ENCODE measurements at places on chromosomes 4 and X. TPM values are rescaled to one million over a fixed set of nuclear protein-coding genes. Genes with fewer than 3 reads are reported as not detected.

- DNase-seq, result no peak
Observed at GRCh38 chr4:6116696-6117285, 83.6 kb downstream of the JAKMIP1 start.

DNA sequence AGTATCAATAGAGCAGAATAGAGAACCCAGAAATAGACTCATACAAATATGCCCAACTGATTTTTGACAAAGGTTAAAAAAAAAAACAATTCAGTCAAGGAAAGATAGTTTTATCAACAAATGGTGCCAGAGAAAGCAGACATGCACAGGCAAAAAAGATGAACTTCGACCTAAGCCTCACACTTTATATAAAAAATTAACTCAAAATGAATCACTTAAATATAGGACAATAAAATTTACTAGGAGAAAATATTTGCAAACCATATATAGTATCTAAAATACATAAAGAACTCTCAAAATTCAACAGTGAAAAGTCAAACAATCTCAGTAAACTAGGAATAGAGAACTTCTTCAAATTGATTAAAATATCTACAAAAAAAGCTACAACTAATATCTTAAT lies 29.7 kb downstream of the HUWE1 start:
- DNase-seq, result no peak

DNA sequence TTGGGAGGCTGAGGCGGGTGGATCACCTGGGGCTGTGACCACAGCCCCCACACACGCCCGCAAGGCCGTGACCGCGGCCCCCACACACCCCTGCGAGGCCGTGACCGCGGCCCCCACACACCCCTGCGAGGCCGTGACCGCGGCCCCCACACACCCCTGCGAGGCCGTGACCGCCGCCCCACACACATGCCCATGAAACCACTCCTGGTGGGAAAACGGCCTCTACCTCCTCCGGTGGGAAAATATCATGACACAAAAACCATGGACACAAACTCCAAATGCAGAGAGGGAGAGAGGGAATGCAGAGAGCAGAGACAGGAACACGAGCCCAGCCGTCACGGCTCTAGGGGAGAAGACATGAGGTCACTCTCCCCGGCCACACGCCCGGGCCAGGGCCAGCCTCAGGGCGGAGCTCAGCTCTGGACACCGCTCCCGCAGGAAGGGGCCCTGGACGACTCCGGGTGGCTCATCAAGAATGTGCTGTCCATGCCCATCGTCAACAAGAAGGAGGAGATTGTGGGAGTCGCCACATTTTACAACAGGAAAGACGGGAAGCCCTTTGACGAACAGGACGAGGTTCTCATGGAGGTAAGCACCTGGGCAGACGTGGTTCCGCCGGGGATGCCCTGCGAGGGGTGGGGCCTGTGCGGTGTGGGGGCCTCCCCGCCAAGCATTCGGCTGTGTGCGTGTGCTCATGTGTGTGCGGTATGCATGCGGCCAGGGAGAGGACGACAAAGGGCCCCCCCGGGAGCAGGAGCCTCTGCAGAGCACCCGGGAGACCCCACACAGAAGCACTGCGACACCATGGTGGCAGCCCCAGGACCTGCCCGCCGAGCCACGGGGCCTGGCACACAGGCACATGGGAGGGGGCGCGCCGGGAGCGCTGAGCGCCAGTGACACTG lies 17.4 kb downstream of the ATP5ME start:
- no peak for DNase-seq

DNA sequence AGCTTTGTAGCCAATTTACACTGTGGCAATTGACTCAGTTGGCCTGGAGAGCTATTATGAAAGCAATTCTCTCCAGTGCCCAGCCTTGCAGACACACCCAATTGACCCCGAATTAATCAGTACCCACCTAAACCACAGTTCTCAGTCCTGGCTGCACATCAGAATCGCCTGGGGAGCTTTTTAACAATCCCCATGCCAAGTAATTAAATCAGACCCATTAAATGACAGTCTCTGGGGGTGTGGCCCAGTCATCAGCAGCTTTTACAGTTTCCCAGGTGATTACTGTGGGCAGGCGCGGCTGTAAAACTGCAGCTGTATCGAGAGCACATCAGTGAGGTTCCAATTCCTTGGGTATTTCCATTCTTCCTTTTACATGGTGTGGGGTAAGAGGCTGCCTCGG lies 460.9 kb upstream of the FAT1 start:
- no peak for DNase-seq

The CCDC120 gene
- total RNA-seq, result 5.7 TPM

GRCh38 chrX:17919896-17920446 lies 58.9 kb upstream of the RAI2 start:
- no peak for DNase-seq

The STOX2 gene
- 1.1 TPM for total RNA-seq

- no peak for DNase-seq
Observed at GRCh38 chrX:3221643-3222042, 124.8 kb downstream of the MXRA5 start.

The NDNF gene
- not detected for total RNA-seq

GRCh38 chr4:169744601-169745000 lies 13.1 kb downstream of the HPF1 start:
- DNase-seq, result no peak

The CTSO gene
- total RNA-seq, result 18.3 TPM

DNA sequence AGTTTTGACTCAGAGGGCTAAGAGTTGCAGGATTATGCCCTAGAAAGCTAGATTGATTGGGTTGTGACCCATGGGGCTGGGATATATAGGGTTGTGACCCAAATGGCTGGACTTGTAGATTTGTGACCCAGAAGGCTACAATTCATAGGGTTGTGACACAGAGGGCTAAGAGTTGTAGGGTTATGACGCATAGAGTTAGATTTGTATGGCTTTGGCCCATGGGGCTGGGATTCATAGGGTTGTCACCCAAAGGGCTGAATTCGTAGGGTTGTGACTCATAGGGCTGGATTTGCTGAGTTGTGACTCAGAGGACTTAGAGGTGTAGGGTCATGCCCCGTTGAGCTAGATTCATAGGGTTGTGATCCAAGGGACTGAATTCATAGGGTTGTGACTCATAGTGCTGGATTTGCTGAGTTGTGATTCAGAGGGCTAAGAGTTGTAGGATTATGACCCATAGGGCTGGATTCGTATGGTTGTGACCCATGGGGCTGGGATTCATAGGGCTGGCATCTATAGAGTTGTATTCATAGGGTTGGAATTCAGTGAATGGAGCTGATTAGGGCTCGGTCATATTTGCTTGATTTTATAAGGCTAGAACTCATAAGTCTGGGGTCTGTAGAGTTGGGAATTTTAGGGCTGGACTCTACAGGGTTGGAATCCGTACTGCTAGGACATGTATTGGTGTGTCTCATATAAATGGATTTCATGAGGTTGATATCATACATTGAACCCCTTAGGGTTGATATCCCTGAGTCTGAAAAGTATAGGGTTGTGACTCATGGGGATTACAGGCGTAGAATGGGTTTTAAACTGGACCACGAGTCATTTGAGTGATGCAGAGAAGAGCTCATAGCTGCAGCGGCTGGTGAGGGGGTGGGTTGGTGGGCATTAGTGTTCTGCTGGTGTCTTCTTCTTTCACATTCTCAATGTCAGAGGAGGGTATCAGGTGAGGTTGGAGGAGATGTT lies 125.7 kb downstream of the CRLF2 start:
- no peak for DNase-seq

GRCh38 chr4:25107827-25108516 lies 52.3 kb downstream of the SEPSECS start:
- DNase-seq, result no peak

GRCh38 chr4:71473541-71474240 lies 134.9 kb downstream of the SLC4A4 start:
- no peak for DNase-seq

The XAGE1A gene
- not detected for total RNA-seq

DNA sequence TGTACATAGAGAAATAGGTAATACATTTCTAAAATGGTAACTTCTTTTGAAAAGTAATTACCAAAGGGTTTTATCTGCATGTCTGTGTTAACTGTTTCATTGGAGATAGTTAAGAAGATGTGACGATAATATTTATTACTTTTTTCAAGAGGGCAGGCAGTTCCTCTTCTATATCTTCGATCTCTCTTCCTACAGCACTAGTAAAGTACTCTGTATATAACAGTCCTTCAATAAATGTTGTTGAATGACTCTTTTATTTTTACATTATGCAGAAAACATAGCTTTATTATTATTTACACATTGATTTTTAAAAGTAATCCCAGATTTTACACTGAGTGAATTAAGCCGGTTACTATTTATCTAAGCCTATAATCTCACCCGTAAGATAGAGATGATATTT lies 51.8 kb downstream of the TMPRSS11E start:
- DNase-seq, result no peak

DNA sequence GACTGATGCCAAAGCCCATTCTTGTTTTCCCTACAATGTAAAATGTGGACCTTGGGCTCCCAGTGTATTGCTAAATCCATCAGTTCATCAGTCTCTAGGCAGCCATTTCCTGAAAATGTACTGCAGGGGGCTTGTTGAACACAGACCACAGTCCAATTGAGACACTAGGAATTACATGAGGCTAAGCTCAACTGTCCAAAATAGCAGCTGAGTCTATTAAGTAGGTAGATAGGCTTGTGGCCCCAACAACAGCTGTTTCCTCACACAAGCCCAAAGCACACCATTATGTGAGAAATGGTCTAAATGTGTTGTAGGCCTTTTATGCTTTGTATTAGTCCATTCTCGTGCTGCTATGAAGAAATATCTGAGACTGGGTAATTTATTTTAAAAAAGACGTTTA lies 60.0 kb upstream of the PAK3 start:
- no peak for DNase-seq

DNA sequence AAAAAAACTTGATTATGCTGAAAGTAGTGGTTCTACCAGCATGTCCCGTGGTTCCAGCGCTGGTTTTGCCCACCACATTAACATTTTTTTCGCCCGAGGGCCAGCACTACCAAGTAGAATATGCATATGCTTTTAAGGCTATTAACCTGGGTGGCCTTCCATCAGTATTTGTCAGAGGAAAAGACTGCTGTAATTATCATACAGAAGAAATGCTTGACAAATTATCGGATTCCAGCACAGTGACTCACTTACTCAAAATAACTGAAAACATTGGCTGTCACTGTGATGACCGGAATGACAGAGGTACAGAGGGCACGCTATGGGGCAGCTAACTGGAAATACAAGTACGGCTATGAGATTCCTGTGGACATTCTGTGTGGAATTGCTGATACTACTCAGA lies 34.6 kb downstream of the PRPS2 start:
- peak; percentile 12 for DNase-seq

The ASB12 gene
- total RNA-seq, result 2.0 TPM

The CPLX1 gene
- 0.29 TPM for total RNA-seq

The GAB3 gene
- total RNA-seq, result 8.0 TPM

The SLC10A6 gene
- total RNA-seq, result not detected

The MAB21L2 gene
- 0.70 TPM for total RNA-seq

DNA sequence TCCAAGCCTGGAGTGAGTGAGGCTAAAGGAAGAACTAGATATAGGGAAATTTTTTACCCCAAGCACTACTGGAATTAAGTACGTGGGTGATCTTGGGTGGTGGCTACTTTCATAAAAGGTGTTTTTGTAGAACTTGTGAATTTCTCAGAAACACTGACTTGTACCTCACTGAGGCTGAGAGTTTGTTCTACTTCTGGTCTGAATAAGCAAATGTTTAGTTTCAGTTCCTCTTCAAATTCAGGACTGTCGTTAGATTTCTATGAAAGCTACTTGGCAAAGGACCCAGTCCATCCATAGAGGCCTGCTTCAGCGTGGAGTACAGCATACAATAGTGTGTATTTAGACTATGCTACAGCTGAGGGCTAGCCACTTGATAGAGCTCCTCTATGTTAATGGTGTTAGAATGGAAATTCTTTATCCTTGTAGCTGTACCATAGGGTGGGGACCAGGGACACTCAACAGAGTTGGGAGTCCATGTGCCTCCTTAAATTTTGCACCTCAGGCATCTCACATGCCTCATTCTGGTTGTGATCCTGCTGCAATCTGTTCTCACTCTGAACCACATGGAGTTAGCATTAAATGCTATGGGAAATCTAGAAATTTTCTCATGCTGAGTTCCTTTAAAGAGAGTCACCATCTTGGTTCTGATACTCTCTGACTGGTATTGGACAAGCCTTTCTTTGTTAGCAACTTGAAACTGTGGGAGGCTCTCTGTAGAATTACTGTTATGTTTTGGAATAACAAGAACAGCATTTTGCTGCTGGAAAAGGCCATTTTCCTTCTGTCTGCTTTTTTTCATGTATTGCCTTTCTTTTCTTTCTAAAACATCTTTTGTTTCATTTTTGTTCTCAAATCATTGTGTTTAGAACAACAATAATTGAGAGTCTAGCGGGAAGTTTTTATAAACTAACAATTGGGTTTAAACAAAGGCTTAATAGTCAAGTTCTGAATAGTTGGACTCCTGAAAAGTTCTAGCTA lies 86.8 kb downstream of the PDGFRA start:
- no peak for DNase-seq

DNA sequence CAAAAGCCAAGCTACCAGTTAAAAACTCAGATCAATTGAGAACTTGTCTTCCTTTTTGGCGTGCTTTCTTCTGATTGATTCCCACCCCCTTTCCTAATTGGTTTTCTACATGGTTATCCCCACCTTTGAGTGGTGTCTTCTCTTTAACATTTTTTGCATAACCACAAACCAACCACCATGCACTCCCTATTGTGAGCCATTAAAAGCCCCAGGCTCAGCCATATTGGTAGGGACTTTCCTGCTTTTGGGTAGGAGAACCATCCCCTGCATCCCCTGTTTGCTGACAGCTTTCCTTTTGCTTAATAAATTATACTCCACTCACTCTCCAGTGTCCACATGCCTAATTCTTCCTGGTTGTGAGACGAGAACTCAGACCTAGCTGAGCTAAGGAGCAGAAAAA lies 1651.4 kb upstream of the IGFBP7 start:
- DNase-seq, result no peak

DNA sequence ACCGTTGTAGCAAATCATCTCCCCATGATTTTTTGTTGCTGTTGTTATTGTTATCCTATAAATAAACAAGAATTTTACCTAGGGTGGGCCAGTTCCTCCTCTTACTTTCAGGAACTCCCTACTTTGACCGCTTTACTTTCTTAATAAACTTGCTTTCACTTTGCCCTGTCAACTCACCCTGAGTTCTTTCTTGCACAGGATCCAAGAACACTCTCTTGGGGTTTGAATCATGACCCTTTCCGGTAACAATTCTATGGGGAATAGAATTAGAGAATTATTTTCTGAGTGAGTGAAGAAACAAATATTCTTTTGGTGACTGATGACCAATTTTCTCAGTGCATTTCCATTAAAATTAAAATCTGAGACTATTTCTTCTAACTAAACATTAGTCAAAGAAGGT lies 584.0 kb upstream of the TENM3 start:
- no peak for DNase-seq

DNA sequence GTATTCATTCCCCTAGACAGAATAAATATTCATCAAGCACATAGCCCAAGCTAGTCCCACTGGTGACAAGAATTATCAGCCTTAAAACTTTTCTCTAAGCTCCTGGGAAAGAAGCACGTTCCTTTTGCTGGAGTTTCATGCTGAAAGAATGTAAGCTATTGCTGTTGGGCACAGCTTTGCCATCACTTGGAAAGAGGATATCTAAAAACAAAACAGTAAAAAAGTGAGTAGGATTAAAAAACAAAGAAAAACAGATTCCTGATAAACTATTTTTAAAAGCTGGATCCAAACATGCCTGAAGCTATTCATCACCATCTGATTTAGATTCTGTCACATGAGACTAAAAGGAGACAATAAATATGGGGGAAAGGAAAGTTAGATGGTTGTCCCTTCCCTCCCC lies 176.8 kb downstream of the SCFD2 start:
- DNase-seq, result no peak

The NLRP2B gene
- total RNA-seq, result not detected

The PNMA3 gene
- total RNA-seq, result not detected

GRCh38 chr4:15653864-15654592 lies 1.1 kb downstream of the FBXL5 start:
- DNase-seq, result no peak

The BEX1 gene
- 0.68 TPM for total RNA-seq
